ENCODE measurements at places on chromosomes 6 and 20.

DNA sequence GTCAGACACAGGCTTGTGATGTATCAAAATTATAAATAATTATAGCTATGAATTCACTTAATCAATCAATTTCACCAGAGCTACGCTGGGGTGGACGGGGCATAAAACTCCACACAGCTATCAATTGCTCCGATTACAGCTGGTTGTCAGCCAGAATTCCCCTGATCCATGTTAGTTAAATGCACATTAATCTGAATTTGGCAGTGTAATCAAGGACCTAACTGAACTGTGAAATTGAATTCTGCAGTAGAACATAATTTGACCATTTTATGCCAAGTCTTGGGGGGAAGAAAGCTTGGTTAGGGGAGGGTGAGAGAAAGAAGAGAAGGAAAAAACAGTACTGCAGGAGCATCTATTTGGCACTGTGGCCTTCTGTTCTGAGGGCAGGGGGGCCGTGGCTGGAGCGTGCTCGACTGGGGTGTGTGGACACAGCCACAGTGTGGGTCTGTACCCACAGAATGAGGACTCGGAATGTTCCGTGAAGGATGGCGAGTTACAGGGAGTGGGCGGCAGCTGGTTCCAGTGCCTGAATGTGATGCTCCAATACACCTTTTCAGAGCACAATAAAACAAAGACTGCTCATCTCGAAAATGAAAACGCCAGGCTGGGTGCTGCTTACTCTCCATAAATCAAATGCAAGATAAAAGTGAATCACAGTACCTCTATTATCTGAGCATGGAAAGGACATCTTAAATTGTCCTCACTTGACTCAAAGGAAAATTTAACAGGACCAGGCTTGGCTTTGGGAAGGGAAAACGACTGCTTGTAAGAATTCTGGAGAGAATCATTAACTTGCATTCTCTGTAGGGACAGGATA, 59.2 kb downstream of the LAMP5 start:
- no peak for DNase-seq

DNA sequence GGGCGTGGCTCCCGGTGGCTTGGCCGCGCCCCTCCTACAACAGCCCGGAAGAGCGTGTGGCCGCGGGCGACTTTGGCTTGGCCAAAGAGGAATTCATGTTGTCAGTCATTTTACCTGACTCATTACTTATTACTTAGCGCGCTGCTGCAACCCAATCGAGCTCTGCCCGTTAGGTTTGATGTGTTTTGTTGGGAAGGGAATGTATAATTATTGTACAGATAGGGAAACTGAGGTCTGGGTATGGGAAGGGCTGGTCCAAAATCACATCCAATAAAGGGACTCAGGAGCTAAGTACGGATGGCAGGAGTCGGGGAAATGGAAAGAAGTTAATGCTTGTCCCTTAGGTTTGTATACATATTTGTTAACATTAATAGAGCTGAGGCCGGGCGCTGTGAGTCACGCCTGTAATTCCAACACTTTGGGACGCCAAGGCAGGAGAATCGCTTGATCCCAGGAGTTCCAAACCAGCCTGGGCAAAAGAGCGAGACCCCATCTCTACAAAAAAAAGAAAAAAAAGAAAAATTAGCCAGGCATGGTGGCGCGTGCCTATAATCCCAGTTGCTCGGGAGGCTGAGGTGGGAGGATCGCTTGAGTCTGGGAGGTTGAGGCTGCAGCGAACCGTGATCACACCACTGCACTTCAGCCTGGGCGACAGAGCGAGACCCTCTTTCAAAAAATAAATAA, 639 bp upstream of the ZNF335 start:
- no peak for DNase-seq

GRCh38 chr6:29769336-29769735, 46.1 kb downstream of the HLA-F start:
- DNase-seq: no peak

GRCh38 chr6:85569323-85569722, 24.3 kb downstream of the SNX14 start:
- DNase-seq: no peak

GRCh38 chr6:106727480-106728149, 98.2 kb downstream of the QRSL1 start:
- no peak for DNase-seq

GRCh38 chr6:150037526-150038201, 12.3 kb upstream of the RAET1L start:
- DNase-seq: no peak

GRCh38 chr6:134457941-134458340, 140.0 kb upstream of the SGK1 start:
- no peak for DNase-seq

DNA sequence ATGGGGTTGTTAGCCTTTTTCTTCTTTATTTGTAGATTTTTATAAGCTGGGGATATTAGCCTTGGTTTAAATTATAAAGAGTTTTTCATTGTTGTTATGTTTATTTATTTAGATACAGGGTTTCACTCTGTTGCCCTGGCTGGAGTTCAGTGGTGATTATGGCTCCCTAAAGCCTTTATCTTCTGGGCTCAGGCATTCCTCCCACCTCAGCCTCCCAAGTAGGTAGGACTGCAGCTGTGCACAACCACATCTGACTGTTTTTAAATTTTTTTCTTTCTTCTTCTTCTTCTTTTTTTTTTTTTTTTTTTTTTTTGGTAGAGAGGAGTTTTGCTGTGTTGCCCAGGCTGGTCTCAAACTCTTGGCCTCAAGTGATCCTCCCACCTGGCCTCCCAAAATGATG, 80.9 kb downstream of the UBE3D start:
- no peak for DNase-seq

Data from cardiac septum (tissue), 1 donor.